HFF-Myc (cell line): ENCODE measurements at places on chromosomes 7 and 10.

- DNase-seq: no peak
Observed at GRCh38 chr10:61688551-61689308, 26.0 kb downstream of the CABCOCO1 start.

DNA sequence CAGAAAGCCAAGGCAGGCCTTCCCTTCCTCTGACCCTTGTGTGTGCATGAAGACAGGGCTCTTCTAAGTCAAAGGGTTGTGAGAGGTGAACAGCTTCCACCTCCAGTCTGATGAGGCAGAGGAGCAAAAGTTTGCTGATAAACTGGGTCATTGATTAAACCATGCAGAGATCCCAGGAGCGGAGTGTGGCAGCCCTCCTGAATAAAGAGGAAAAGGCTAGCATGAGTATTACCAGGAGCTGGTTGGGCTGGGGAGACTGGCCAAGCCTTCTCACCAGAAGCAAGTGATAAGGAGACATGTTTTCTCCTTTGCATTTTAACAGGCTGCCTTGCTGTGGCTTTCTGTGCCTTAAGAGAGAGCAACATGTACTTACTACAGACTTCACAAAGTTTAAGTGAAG lies 10.2 kb downstream of the LMOD2 start:
- no peak for DNase-seq

DNA sequence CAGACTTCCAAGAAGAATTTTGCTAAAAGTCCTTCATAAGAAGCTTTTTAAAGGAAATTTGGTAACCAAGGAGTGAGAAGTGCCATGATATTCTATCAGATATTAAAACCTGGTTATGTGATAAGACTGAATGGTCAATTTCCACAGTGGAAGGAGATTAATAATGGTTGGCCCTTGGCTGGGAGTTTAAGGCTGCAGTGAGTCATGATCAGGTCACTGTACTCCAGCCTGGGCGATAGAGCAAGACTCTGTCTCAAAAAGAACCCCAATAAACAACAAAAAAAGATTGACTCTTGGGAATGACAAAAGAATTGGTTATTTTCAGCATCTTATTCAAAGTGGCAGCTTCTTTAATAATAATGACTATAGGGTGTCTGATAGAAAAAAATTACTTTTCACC lies 37.2 kb downstream of the EXOC4 start:
- DNase-seq: no peak

- DNase-seq: no peak
Observed at GRCh38 chr7:78605119-78605518, 806.5 kb downstream of the PHTF2 start.

DNA sequence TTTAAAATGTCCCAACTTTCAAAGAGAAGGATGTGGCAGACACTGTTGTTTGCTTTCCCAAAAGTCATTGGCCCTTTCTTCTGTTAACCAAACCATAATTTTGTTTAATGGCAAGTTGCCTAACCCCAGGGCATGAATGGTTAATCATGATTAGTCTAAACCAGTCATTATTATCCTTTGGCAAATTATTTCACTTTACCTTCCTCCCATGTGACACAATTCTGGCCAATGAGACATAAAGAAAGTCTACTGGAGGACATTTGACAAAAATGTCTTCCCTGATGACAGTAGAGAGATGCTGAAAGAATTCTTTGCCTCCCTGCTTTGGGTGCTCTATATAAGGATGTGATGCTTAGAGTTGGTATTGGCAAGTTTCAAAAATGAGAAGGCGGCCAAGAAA lies 101.9 kb downstream of the PODXL start:
- no peak for DNase-seq

- DNase-seq: no peak
Observed at GRCh38 chr10:77689339-77689738, 51.7 kb upstream of the KCNMA1 start.

DNA sequence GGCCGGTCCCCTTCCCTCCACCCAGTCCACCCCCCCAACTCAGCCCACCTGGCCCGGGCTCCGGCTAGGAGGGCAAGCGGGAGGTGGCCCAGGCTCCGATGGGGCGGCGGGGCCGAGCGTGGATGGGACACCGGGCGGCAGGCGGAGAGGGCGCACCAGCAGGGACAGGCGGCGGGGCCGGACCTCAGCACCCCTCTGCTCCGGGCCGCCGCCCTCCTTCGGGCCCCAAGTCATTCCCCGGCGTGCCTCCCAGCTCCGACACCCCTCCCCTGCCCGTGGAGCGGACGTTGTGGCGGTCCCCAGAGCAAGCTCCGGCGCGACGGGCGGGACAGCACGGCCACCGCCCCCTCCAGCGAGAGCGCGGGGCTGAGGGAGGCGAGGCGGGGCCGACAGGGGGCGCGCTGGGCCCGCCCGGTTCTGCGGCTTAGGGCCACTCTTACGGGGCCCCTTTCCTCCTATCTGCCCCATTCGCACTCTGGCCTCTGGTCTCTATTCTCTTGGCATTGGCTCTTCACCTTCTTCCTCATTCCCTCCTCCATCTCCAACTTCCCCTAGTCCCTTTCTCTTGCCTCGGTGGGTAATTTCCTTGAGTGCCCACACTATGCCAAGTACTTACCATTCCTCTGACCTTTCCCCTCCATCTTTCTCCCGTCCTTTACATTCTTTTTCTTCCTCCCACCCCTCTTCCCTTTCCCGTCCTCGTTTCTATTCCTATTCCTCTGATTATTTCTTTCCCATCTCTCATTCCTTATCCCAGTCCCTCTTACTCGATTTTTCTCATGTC lies 701 bp upstream of the GBX1 start:
- DNase-seq: no peak

- no peak for DNase-seq
Observed at GRCh38 chr7:25706764-25707163, 445.2 kb upstream of the NFE2L3 start.
